AG08395 (cell line): ENCODE measurements at places on chromosomes 13 and 19.

DNA sequence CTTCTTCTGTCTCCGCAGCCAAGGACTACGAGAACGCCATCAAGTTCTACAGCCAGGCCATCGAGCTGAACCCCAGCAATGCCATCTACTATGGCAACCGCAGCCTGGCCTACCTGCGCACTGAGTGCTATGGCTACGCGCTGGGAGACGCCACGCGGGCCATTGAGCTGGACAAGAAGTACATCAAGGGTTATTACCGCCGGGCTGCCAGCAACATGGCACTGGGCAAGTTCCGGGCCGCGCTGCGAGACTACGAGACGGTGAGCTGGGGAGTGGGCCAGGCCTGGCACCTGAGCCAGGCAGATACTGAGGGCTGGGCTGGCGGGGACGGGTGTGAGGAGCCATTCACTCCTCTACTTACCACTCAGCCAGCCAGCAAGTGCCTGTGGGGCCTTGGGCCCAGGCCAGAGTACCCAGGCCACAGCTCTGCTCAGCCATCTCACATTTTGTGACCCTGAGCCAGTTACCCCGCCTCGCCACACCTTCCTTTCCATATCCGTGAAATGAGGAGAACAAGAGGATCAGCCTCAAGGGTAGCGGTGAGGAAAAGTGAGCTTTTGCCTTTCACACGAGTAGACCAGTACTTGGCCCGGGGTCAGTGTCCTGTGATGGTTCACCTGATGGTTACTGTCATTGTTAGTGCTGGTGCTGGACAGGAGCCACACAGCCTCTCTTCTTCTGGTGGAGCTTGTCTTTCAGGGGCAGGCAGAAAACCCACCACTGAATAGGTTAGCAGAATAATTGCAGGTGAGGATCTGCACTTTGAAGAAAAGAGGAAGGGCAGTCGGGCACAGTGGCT is 7.0 kb downstream of the PPP5C start:
- no peak for DNase-seq

DNA sequence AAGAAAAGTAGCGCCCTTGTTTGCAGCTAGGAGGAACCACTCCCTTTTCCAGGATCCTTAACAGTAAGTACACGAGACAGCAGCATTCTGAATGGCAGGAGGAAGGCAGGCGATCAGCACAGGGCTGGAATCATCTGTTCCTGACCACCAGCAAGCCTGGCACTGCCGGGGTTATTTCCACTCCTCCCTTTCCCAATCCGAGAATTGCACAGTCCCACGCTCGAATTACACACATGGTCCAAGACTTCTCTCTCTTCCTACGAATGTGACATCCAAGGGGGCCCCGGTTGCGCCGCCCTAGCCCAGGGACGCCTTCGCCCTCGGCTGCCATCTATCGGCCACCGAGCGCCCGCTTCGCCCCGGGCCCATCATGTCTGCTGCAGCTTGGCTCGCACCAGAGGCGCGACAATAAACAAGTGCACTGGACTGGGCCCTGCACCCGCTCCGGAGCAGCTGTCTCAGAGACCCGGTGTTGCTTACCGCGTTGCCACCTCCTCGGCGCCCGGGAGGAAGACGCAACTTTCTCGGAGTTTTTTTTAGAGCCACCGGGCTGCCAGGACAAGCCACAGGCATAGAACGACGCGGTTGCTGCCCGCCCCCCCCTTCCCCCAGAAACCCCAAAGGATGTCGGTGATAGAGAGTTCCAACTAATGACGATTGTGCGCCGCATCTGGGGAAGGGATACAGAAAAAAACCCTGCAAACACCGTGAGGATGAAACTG is at the start of gene SLITRK5:
SLITRK5 (plus strand) TSS at position 341 of the 722 bp plus-strand sequence. CDS start 4,018 bp downstream, outside the sequence.
- DNase-seq, result peak; percentile 63

- no peak for DNase-seq
Measured at GRCh38 chr19:31261019-31261602, 88.1 kb downstream of the TSHZ3 start.

GRCh38 chr13:33649212-33649878 is 168.6 kb upstream of the RFC3 start:
- DNase-seq, result no peak

GRCh38 chr19:47490847-47491246 is 6.8 kb upstream of the KPTN start:
- DNase-seq, result no peak

DNA sequence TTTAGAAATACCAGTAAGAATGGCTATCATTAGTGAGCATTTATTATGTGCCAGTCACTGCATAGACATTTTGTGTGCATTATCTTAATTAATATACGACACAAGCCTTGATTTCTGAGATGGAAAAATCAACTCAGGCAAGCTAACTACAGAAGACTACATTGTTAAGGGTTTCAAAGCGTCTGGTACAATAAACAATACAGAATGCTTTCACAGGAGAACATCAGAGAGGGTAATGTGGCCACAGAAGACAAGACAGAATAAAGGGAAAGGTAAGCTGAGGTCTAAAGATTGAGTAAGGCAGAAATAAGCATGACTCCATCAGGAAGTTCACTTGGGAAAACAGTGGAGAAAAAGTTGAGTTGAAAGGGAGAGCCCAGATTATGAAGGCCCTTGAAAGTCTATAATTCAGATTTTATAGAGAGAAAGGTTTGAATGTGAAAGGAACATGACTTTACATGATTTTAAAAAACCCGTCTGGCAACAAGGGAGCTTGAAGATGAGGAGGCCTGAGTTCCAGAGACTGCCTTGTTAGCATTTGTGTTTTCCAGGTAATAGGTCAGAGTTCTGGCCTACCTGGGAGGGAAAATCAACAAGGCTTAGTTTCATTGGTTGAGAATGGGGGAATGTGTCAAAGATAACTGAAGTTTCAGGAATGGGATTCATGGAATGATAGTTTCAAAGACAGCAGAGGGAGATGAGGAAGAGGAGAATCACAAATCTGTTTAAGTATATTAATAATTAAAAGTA is 1.8 kb upstream of the MBNL2 start:
- no peak for DNase-seq

DNA sequence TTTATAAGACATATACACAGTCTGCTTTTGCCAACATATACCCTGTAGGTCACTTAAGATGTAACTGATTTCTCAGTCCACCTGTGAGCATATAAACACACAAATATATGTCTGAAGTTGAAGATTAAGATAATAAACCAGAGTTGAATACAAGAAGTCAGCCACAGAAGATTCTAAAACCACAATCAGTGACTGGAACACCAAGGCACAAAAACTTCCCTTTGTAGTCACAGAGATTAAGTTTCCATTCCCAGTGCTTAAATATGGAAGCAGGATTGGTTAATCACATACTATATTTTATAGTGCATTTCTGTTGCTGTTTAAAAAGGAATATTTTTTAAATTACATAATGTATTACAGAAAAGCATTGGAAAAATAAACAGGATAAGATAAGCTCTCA is 39.9 kb downstream of the MTMR6 start:
- no peak for DNase-seq

- DNase-seq, result no peak
Measured at GRCh38 chr13:62377838-62378237, 962.2 kb upstream of the PCDH20 start.

GRCh38 chr19:1062387-1063029 is 4.5 kb upstream of the ARHGAP45 start:
- no peak for DNase-seq

GRCh38 chr19:31073485-31074198 is 275.6 kb downstream of the TSHZ3 start:
- no peak for DNase-seq

- no peak for DNase-seq
Measured at GRCh38 chr13:46846726-46847125, 49.8 kb upstream of the ESD start.

- peak; percentile 26 for DNase-seq
Measured at GRCh38 chr13:45119469-45119990, 780 bp upstream of the GTF2F2 start.

DNA sequence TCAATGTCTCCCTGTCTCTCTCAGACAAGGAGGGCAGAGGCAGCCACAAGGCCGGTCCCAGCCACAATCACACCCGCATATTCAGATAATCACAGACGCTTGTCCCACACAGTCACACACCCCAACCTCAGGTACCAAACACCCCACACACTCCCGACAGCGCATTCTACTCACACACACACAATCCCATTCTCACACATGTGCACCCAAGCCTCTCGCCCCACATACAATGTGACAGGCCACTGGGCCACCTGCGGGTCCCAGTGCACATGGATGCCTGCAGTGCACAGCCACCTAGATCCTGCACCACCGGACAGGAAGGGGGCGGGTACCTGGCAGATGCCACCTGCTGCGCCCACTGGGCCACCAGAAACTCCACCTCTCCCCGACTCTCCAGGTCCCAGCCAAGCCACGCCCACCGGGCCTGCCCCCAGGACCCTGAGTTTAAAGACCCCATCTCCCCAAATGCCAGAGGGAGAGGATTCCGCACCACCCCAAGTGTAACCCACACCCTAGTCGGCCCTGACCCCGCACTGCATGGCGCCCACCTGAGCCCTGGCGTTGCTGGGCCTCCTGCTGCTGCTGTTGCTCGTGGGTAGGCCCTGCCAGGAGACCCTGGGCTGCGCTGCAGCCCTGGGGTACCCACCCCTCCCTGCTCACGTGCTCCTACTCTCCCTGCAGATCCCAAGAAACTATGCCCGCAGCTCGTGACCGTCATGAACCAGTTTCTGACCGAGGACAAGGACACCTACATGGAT is 10.6 kb downstream of the SCGB2B2 start:
- DNase-seq, result no peak

- no peak for DNase-seq
Measured at GRCh38 chr19:12800923-12801465, 606 bp downstream of the PRDX2 start.

DNA sequence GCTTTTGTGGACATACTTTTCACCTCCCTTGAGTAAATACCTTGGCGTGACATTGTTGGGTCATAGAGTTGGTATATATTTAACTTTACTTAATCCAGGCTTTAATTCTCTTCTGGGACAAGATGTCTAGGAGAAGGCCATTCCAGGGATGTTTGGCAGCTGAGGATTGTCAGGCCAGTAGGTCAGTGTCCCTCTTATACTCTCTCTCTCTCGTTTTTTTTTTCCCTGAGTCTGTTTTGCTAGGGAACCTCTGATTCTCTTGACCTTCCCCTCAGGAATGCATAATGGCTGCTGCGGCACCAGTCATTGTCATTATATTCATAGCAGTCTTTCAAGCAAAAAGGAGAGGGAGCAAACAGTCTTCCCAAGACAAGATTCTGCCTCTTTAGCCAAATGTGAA is 48.8 kb downstream of the BICRA start:
- DNase-seq, result no peak

DNA sequence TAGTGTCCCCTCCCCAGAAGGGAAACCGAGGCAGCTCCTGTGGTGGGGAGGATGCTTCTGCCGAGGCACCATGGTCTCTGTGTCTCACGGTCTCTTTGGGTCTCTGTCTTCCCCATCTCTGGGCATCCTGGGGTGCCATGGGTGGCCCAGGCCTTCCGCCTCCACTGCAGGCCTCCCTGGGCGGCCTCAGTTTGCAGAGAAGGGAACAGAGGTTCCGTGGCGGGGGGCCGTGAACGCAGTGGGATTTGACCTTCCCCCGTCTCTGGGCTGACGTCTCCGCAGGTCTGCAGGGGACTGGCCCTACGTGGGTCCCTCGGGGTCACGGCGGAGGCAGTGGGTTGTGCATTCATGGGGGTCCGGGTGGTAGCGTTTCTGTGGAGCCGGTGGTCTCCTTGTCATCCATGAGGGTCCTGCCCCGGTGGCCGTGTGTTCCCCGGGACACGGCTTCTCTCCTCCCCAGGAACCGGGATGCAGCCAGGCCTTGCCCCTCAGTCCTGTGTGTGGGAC is 4.6 kb downstream of the EFNA2 start:
- no peak for DNase-seq

DNA sequence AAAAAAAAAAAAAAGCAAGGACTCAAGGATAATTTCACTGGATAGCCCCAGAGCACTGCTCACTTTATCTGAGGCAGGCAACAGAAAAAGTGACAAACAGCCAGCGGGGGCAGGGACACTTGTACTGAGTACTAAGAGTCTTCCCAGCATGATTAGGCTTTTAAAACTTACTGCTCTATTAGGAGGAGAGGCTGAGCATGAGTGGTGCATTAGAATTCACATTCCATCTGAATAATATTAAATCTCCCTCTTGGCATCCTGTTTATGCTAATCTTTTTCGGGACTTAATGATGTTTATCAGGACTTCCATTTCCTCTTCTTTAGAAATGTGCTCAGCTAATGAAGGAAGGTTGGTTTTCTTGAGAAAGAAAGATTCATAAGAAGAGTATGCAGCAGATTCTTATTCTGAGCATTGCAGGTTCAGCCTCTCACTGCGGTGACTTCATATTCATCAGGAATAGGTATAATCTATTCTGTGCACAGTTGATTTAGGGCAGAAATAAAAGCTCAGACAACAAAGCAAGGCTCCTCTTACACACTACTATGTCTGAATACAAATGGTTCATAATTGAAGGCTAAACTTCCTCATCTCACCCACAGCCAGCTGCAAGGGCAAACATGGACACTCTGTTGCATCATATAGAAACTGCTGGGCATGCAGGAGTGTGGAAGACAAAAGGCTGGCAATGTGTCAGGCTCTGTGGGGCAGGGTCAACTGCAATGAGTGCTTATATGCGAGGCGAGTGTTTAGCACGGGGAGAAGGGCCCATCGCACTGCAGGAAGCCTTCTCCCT is 107.0 kb downstream of the KL start:
- DNase-seq, result no peak

DNA sequence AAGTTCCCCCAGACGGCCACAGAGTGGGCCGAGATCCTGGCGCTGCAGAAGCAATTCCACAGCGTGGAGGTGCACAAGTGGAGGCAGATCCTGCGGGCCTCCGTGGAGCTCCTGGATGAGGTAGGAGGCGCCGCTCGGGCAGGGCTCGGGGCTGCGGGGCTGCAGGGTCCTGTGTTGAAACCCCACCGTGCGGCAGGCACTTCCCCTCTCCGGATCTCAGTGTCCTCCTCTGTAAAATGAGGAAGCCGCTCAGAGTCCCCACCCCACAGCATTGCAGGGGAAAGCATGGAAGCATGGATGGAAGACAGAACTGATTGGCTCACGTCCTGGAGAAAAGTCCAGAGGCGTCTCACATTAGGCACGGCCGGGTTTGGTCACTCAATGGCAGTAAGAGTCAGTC is 6.8 kb upstream of the SCN1B start:
- no peak for DNase-seq

DNA sequence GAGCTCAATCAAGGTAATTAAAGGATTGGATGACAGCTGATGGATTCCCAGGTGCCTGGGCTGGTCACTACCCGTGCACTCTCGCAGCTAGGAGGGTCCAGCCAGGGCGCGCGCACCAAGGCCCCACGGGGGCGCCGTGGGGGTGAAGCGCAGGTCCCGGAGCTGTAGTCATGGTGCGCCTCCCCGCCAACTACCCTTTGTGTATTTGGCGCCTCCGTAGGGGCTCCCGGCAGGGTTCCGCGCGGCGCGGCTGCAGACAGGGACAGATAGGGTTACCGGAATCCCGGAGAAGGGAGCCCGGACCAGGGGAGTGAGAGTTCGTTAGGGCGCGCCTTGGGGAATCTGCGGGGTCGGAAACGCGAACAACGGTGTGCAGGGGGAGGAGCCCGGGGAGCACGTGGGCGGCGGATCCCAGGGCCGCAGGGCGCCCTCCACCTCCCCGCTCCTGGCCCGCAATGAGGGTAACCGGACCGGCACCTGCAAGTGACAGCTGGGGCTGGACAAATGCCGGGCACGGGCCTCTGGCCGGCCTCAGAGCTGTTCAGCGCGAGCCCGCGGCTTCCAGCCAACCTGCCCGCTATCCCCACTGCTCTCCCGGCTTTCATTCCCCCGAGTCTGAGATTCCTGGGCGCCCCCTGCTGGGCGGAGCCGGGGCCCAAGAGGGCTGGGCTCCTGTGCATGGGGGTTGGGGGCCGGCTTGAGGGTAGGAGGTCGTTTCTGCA is 3.4 kb upstream of the PRAM1 start:
- peak; percentile 88 for DNase-seq

- DNase-seq, result peak; percentile 87
Measured at GRCh38 chr19:43555185-43555770, 20.0 kb downstream of the XRCC1 start.
